NCI-H345 (cell line): ENCODE measurements at places on chromosomes 13 and 19.

- no peak for DNase-seq
These were observed 1.1 kb downstream of the CD79A start for GRCh38 chr19:41877916-41878905.

- DNase-seq = no peak
These were observed 45.0 kb downstream of the CEBPG start for GRCh38 chr19:33418461-33418860.

DNA sequence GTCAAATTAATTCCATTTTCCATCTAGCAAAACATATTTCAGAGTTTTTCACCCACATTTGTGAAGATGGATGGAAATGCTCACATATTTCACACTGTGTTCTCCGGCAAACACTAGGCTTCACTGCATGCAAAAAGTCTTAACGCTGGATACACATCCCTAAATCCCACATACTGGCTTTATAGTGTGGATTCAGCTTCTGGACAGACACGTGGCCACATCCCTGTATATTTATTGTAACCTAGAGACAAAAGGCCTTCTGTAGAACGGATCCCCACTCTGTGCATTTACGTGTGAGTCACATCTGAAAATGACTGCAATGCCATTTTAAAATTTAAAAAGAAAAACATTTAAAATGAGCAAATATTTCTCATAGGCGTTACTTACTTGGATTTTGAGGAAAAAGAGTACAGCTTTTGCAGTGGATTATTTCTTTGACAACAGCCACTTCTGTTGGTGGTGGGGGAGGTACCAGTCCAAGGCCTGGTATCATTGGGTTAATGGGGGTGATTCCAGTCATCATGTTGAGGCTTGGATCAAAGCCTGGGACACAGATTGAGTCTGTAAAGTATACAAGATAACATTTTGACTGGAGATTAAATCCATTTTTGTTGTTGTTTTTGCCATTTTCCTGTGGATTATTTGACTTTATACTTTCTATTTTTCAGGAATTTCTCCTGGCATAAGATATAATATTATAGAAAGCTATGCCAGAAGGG lies 337.7 kb downstream of the DNAJC15 start:
- DNase-seq = no peak

DNA sequence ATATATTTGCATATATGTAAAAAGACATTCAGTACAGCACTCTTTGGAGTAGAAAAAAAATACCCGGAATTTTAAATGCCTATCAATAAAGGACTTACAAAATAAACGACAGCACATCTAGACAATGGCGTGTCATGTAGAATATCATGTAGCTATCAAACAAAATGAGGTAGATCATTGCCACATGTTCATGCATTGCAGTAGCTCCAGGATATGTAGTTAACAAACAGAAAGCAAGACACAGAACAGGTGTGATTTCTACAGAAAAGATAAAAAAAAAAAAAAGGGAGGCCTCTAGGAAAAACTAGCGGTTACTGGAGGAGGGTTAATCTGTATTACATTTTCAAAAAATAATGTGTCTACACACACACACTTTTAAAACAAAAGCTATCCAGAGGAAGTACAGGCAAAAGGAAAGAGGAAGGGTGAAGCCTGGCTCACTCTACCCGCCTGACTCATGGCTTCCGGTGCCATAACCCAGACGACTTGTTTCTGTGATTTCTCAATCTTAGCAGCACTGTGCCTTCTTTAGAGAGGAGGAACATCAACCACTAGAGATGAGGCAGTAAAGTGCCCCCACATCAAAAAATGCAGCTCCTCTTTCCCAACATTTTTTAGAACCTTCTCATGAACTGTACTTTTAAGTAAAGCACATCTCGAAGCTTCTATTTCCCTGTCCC lies 6.9 kb downstream of the KCTD12 start:
- no peak for DNase-seq

- DNase-seq = no peak
These were observed 19.8 kb downstream of the ZNF583 start for GRCh38 chr19:56423985-56424353.

DNA sequence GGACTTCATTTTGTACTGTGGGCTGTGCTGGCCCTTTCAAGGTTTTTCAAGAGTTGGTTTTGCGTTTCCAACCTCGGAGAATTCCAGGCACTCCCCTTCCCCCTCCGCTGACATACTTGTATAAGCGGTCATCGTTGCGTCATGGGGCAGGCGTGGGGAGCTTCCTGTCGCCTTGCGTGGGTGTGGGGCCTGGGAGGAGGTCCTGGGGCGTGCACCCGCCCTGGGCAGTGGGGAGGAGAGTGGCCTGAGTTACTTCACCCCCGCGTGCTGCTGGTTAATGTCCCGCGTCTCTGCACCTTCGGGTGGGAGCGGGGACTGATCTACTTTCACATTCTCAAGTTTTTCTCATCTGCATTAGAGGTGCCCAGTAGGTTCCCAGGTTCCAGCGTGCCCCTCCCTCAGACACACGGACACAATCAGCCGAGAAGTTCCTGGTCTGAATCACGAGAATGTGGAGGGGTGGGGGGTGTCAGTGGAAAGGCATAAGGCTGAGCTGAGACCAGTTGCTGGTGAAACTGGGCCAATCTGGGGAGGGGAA lies 4.1 kb downstream of the IER2 start:
- no peak for DNase-seq

- DNase-seq = peak; percentile 16
These were observed 74.8 kb upstream of the IPO5 start for GRCh38 chr13:97878431-97879375.

GRCh38 chr19:28652765-28653164 lies 560.2 kb downstream of the UQCRFS1 start:
- peak; percentile 36 for DNase-seq

DNA sequence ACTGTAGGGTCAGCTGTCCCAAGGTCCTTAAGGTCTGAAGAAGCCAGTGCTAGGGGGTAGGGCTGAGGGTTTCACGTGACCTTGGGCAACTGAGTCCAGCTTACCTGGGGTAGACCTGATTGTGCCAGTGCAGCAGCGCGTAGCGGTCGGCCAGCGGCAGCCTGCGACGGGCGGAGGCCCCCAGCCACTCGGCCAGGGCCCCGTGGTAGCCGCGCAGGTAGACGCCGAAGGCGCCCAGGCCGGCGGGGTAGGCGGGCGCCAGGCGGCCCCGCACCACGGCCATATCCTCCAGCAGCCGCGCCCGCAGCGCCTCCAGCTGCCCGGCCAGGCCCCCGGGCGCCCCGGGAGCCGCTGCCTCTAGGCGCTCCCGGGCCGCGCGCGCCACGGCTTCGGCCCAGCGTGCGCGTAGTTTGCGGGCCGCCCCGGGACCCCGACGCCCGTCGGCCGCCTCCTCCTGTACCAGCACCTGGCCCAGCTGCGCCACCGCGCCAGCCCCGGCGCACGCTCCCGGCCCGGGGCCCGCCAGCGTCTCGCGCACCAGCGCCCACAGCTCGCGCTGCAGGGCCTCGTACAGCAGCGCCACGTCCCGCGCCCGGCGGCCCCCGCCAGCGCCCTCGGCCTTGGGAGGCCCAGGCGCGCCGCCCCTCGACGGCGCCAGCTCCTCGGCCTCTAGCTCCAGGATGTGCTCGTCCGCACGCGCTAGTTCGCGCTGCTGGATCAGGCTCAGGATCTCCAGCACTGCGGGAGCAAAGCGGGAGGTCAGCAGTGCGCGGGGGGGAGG lies 10.9 kb downstream of the EXOC3L2 start:
- no peak for DNase-seq

- no peak for DNase-seq
These were observed 2.0 kb downstream of the COL4A1 start for GRCh38 chr13:110305001-110305400.

DNA sequence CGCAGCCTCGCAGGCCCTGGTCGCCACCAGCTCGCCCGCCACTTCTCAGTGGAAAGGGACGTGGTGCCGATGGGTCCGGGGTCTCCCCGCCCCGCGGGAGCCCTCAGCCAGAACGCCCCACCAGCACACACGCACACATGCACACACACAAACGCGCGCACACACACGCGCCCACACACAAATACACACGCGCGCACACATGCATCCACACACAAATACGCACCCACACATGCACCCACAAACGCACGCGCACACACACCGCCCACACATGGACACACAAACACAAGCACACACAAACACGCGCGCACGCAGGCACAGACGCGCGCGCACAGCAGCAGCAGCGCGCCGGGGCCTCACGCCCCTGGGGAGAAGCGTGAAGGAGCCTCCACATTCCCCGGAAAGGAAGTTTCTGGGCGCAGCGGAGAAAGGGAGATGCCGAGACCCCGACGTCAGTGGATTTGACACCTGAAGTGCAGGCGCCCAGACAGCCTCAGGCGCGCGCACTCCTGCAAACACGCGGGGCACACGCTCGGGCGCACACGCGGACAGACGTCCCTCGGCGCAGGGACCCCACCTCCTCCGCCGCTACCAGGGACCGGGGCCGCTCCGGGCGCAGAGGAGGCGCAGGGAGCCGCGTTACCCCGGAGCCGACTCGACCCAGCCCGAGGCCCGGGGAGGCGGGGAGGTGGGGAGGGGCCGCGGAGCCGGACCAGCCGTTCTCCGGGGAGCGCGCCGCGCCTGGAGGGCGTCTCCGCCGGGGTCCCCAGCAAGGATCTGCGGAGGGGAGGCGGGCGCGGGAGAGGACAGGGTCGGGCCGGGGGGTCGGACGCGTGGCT lies 622 bp downstream of the RASA3 start:
- DNase-seq = peak; percentile 45

- DNase-seq = no peak
These were observed 20.7 kb downstream of the LYPD3 start for GRCh38 chr19:43444531-43445287.

DNA sequence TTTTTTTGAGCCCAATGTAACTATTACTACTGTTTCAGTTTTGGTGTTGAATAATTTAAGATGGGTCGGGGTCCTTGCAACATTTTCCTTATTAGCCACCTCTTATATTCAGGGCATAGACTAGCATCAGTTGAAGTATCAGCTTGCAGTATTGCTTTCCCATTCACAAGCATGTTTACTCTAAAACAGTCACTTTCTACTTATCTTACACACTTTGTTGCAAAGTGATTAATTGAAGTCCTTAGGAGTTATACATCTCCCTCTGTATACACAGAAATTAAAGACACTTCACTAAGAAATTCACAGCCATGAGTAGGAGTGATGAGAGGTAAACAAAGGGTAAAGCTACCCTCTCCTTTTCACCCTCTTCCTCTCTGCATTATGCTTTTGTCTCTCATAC lies 27.6 kb downstream of the SLAIN1 start:
- DNase-seq = no peak

DNA sequence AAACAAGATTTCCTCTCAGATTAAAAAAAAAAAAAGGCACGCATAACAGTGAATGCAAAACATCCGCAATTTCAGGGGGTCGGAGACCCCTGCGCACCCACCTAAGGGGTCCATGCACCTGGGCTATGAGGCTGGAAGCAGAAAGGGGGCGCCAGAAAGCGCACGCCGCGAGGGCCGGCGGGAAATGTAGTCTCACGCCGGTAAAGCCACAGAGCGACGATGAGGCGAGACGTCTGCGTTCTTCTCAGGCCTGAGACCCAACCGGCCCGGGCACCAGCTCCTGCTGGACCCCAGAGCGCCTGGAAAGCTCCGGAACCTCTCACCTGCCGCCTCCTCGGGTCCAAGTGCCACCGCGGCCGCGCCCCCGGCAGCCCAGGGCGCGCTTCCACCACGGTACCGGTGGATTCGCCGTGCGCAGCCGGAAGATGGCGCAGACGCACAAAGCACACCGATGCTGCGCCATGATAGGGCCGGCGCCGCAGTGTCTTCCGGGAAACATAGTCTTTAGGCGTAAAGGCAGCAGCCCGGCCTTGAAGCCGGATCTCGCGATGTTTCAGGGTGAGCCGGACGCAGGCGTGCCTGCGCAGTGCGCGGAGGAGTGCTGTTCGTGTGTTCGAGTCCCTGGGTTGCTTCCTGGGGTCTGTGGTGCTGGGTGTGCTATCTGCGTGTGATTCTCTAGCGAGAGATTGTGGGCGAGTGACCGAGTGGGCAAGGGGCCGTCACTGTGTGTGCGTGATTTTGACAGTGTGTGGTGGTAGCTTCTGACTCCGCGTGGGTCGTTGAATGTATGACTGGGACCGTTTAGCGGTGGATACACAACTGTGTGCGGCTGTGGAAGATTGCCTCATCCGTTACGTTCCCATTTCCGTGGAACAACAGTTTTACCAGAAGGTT lies at the start of gene ZNF582:
Gene ZNF582 (minus strand): TSS at position 416 of the 894 bp plus-strand sequence. CDS start 1,782 bp downstream, outside the sequence.
- peak; percentile 76 for DNase-seq

- peak; percentile 26 for DNase-seq
These were observed 575 bp downstream of the CARM1 start for GRCh38 chr19:10871711-10872545.

GRCh38 chr13:45812695-45813372 lies 38.7 kb downstream of the SIAH3 start:
- DNase-seq = no peak

DNA sequence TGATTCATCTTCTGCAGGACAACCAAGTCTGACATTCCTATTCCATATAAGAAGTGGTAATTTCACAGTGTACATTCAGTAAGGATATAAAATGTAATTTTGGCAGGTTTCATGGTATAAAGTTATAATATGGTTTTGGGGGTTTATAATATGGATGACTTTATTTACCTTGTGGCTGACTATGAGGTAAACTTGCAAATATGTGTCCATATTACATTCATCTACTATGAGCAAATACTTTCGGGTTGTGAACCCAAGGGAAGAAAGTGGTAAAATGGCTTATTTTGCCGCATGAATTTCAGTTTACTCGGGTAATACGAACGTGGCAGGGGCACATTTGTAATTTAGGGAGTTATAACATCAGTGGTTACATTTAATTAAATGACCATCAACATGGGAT lies 86.7 kb upstream of the TNFSF11 start:
- DNase-seq = no peak

GRCh38 chr13:110363010-110363409 lies 55.9 kb downstream of the COL4A2 start:
- no peak for DNase-seq

DNA sequence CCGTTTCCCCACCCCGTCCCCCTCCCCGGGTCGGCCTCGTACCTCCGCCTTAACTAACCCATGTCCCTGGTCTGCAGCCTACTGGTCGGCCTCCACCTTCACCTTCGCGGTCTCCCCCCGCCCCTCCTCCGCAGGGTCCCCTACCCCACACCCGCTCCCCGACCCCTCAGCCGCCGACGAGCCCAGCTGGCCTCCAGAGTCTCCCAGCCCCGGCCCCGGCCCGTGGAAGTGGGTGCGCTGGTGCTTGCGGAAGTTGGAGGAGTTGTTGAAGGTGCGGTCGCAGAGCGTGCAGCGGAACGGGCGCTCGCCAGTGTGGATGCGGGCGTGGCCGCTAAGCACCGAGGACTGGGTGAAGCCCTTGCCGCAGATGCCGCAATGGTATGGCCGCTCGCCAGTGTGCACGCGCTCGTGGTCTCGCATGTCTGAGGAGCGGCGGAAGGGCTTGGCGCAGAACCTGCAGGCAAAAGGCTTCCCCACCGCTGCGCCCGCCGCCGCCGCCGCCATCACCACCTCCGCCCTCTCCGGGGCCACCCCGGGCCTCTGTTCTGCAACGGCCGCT lies 2.6 kb downstream of the ZNF784 start:
- DNase-seq = no peak
